Left hindlimb (tissue), 1 donor: ENCODE measurements at places on chromosomes 3 and 15.

DNA sequence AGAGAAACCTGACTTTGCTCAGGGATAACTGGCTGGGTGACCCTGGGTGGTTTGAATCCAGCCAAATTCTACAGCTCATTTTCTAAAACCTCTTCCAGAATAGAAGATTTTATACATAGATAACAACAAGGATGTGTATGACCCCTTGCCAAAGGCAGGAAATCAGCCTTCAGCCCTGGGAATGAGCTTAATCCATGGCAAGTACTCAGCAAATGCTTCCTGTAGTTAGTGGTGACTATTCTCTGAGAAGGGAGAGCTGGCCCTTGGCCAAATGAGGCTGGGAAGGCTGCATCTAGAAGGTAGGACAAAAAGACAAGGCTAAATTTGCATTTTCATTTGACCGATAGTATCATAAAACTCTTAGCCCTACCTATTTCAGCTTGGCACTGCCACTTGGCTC is 4.6 kb upstream of the HACD3 start:
- no peak for DNase-seq

- no peak for DNase-seq
Measured at GRCh38 chr3:78026318-78026828, 986.5 kb downstream of the ROBO2 start.

DNA sequence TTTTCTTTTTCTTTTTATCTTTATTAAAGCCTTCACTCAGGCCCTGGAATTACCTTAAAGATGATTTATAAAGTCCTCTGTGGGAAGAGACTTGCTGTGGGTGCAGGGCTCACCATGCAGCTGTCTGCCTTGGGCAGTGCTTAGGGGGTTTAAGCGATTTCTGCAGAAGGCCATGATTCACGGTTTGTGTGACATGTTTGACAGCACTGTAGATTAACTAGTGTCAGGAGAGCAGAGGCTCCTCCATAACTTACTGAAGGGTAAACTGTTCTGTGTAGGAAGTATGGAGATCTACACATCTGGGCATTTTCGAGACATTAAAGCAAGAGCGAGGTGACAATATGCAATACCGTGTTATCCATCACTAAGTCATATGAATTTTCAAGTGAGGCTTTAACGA is 137.7 kb downstream of the LRIG1 start:
- no peak for DNase-seq

- no peak for DNase-seq
Measured at GRCh38 chr3:168362661-168363247, 267.0 kb upstream of the GOLIM4 start.

GRCh38 chr3:37272741-37273140 is 98.4 kb upstream of the LRRFIP2 start:
- DNase-seq: no peak

DNA sequence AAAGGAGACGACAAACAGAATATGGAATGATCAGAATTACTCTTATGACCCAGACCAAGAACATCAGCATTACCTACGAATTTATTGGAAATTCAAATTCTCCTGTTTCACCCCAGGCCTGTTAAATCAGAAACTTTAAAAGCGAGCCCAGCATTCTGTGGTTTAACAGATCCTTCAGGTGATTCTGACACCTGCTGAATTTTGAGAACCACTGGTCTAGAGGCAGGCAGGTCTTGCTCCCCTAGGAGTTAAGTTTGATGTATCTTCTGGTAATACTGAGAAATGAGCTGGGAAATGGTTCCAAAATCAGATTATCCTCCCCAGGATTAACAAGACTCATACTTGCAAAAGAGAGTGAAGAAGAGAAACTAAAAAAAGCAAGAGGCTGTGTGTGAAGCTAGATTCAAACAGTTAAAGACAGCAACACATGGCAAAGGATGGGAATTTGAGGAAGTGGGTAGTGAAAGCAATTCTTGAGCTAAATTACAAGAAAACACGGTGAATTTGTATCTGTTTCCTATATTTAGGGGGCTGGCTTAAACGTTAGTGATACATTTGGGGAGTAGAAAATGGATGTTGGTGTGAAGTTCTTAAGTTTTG is 66.0 kb downstream of the FLNB start:
- no peak for DNase-seq

DNA sequence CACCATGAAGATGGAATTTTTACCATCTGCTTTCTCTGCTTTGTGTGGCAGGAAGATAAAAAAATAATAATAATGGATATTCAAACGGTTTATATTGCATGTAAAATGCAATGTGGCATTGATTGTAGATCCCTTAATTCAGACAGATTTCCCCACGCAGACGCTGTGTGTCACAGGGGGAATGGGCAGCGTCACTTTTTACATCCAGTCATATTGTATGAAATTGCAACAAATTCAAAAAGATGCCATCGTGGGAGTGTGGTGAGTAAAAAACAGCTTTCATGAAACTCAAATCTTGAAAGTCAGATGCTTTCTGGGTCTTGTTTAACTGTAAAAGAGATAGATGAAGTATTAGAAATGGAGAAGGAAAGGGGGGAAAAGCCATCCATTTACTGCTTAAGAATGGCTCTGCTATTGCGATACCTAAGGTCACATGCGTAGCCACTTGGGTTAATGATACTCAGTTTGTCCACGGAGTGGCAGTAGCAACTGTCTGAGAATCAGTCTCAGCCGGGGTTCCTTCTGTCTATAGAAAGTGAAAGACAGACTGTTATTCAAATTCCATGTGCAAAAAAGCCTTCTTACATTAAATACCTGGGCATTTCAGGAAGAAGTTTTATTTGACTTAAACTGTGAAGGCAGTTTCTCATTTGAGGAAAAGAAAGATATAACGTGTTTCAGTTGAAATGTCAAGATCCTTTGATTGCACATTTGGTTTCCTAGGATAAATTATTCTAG is 28.5 kb downstream of the BTD start:
- peak; percentile 60 for DNase-seq

GRCh38 chr15:90097475-90097874 is 4.8 kb downstream of the IDH2 start:
- DNase-seq: no peak

DNA sequence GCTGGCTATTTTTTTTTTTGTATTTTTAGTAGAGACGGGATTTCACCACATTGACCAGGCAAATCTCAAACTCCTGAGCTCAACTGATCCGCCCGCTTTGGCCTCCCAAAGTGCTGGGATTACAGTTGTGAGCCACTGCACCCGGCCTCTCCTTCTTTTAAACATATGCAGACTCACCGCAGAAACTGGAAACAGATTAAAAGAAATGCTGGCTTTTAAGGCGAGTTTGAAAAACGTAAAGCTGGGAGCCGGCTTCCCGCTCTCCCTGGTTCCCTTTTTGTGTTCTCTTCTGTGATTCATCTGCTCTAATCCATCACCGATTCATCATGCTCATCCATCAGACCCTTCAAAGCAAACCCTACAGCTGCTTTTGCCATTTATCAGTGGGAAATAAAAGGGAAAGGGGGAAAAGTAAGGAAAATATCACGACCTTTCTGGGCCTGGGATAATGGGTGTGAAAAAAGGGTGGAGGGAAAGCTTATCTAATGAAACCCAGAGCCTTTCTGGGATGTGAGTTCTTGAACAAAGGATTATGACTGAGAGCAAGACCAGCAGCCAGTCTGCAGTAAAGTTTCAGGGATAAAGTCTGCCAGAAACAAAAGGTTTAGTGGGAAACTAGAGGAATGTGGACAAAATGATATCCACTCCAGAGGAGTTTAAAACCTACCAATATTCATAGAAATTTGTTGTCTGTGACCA is 92.3 kb upstream of the LRIG1 start:
- no peak for DNase-seq

- no peak for DNase-seq
Measured at GRCh38 chr3:187456250-187456649, 88.1 kb downstream of the RTP4 start.

- DNase-seq: no peak
Measured at GRCh38 chr15:101158166-101159095, 93.4 kb downstream of the CHSY1 start.

DNA sequence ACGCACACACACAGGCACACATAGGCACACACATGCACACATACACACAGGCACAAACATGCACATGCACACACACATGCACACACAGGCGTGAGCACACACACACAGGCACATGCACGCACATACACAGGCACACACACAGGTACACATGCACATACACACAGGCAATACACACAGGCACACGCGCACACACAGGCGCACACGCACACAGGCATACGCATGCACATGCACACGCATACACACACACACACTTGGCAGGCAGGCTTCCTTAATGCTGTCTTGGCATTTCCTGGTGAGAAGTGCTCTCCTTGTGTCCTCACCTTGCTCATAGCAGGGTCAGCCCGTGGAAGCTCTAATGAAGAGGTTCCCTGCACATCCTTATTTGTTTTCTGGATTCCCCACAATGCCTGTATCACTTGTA is 8.4 kb upstream of the SLCO2A1 start:
- no peak for DNase-seq

DNA sequence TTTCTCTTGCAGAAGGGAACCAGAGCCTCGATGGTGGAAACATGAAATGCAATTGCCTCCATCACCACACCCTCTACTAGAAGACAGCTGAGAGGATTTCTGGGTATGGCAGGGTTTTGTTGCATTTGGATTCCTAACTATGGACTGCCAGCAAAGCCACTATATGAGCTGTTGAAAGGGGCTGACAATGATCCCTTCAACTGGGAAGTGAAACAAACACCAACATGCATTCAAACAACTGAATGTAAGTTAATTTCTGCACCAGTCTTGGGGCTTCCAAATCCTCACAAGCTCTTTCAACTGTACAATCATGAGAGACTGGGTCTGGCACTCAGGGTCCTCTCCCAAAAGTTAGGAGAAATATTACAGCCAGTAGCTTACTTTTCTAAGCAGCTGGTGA is 116.7 kb upstream of the PLCL2 start:
- no peak for DNase-seq

DNA sequence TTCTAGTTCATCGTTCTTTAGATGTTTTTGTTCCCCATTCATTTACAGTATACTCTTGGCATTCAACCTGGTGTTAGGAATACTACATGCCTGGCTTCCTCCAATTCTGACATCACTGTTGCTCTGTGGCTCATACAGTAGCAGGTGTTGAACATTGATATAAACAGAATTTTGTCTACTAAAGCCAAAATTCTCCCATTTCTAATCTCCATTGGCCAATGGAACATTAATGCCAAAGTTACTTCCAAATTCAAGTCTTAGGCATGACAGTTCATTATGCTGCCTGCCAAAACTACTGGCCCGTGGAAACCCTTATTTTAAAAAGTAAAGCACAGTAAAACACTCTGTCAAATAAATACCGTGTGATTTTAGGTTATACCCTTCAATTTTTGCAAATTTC is 368.0 kb downstream of the NAALADL2 start:
- DNase-seq: no peak
